Osteoblast (primary cell): ENCODE measurements at places on chromosomes 1 and 21.

DNA sequence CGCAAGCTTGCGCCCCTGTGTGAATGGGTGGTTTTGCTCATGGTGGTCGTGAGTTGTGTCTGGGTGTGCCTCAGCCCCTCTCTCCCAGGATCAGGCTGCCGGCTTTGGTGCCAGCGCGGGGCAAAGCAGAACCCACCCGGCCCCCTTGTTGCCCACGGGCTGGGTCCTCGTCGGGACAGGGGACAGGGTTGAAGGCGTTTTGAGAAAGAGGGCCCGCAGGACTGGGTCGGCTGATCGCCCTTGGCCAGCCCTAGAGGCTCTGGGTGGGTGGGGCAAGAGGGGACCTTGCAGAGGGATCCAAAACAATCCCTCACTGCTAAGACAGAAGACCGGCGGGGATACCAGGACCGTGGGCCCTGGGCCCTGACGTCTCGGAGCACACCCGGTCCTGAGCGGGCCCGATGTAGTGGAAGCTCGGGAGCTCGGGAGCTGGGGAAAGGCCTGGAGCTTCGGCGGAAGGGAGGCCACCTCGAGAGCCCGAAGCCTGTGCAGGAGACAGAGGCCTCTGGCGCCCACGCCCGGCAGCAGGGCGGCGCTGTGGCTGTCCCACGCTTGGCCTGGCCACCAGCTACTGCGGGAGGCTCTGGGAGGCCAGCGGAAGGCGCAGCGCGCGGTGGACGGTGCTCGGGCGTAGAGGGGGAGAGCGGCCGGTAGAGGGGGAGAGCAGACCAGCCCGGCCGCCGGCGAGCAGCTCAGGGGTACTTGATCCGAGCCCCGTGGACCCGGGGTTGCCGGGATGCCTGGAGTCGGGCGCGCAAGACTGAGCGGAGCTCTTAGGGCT lies 2.8 kb upstream of the ZNF678 start:
- no peak overlapping the region for H3K27ac ChIP-seq
- no peaks in the 10 kb centered on the region for H3K36me3 ChIP-seq
- H3K27me3 ChIP-seq, result peaks cover 12% of the 10 kb centered on the region
- H3K4me1 ChIP-seq, result peaks cover 5% of the 10 kb centered on the region
- no peak overlapping the region for H3K4me3 ChIP-seq
- DNase-seq, result no peak

GRCh38 chr1:187617776-187618175 lies 789.0 kb downstream of the PLA2G4A start:
- H3K36me3 ChIP-seq, result no peaks in the 10 kb centered on the region
- no peak overlapping the region for H3K4me3 ChIP-seq
- no peaks in the 10 kb centered on the region for H3K27me3 ChIP-seq
- H3K4me1 ChIP-seq, result no peaks in the 10 kb centered on the region
- no peak for DNase-seq

- H3K4me3 ChIP-seq, result no peak overlapping the region
- H3K36me3 ChIP-seq, result no peaks in the 10 kb centered on the region
- H3K27ac ChIP-seq, result no peak overlapping the region
These were observed 10.7 kb downstream of the PTPRU start for GRCh38 chr1:29247044-29247443.

- no peaks in the 10 kb centered on the region for H3K27me3 ChIP-seq
- no peak for DNase-seq
- no peaks in the 10 kb centered on the region for H3K36me3 ChIP-seq
- H3K4me3 ChIP-seq, result no peak overlapping the region
- no peak overlapping the region for H3K27ac ChIP-seq
These were observed 18.0 kb downstream of the ATP1B1 start for GRCh38 chr1:169124459-169124858.
